ENCODE measurements at places on chromosomes 7 and 10.

- DNase-seq, result no peak
Measured at GRCh38 chr10:102322914-102323313, 72.6 kb upstream of the NFKB2 start.

GRCh38 chr10:93173967-93174845 is 100.5 kb downstream of the CYP26A1 start:
- no peak for DNase-seq

GRCh38 chr7:126635545-126635944 is 617.2 kb downstream of the GRM8 start:
- DNase-seq, result no peak

GRCh38 chr10:109205929-109206585 is 717.3 kb downstream of the XPNPEP1 start:
- DNase-seq, result no peak

- no peak for DNase-seq
Measured at GRCh38 chr7:124758327-124758726, 7.3 kb downstream of the GPR37 start.

DNA sequence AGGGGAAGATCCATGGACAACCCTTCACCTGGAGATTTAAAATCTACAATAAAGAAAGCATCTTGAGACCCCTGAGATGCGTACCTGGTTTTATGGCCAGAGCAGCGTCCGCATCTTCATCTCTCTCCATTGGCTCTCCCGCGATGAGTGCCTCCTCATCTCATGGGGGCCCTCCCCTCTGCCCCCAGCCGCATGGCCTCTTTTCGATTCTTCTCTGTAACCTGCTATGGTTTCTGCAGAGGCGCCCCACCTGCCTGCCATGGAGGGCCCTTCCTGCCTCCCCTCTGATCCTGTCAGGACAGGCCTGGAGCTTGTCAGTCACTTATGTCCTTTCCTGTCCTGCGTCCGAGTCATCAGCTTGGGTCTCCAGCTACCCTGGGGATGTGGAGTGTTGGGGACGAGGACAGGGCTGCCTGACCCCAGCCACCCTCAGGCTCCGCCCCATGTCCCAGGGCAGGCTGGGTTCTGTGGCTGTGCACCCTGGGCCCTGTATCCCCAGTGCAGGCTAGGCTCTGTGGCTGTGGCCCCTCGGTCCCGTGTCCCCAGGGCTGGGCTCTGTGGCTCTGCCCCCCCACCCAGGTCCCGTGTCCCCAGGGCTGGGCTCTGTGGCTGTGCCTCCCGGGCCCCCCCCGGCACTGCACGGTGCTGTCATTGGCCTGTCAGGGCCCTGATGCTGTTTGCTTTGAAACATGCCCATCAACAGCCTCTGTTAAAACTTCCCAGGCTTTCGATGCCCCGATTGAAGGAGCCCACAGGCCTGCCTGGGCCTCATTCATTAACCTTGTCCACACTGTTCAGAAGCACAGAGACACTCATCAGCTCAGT is 99.8 kb downstream of the WDR37 start:
- no peak for DNase-seq

GRCh38 chr7:9498303-9498702 is 1064.9 kb downstream of the NXPH1 start:
- no peak for DNase-seq

- DNase-seq, result no peak
Measured at GRCh38 chr10:86218160-86218559, 148.4 kb downstream of the GRID1 start.

GRCh38 chr10:4162571-4163286 is 377.7 kb upstream of the KLF6 start:
- DNase-seq, result no peak

DNA sequence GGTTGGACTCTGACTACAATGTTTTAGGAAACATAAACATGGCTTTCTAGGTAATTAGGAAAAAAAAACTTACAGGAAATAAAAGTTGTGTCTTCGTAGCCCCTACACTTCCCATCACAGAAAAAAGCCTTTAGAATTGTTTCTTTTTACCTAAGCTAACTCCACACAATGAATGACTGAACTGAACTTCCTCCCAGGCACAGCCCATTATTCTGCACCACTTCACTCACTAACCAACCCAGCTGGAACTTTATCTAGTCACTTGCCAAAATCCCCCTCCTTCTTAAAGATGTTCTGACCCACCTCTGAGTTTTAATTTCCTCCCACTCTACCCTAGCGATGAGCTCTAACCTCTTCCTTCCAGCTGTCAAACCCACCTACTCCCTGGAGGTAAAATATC is 91.7 kb upstream of the MEOX2 start:
- no peak for DNase-seq

DNA sequence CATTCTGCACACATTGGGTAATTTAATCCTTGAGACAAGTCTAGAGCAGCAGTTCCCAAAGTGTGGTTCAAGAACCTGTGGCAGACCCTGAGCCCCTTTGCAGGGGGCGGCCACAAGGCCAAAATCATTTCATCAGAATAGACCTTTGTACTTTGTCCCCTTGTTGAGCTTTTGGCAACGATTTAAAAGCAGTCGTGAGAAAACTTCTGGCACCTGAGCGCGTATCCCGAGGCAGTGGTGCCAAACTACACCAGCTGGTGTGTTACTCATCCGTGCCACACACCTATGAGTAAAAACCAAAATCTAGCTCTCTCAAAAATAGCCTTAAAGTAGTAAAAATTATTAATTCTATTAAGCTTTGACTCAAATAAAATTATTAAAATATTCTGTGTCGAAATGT is 306.8 kb downstream of the SDK1 start:
- no peak for DNase-seq

DNA sequence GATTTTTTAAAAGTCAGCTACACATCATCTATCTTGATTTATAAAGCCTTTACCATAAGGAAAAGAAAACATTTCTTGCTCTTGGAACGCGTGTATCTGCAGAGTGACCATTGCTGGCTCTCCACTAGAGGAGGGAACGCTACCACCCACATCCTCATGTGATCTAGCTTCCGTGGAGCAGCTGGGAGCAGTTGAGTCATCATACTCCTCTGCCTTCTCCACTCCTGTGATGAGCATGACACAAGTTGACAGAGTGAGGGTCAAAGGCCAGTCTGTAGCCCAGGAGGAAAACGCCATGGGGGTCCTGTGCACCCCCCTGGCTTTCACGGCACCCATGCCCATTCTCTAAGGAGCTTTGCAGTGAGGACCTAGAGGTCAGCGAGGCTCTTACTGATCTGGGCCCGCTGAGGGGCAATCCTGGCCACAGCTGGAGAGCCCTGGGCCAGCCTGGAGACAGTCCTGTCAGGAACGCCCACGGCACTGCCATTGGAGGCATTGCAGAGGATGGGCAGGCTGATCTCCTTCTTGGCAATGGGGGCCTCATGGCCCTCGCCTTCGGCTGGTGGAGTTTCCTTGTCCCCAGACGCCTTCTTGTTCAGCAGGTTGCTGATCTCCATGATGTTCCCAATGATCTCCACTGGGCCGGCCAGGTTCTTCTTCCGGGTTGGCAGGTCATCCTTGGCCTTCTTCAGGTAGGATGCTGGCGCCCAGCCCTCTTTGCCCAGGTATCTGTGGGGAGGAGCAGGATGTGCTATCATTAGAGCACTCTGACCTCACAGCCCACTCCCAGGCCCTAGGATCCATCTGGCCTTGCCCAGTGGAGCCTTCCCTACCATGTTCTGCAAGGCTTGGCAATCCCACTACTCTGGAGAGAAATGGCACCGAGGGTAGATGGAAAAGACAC is 119.2 kb downstream of the NEURL1 start:
- DNase-seq, result no peak

DNA sequence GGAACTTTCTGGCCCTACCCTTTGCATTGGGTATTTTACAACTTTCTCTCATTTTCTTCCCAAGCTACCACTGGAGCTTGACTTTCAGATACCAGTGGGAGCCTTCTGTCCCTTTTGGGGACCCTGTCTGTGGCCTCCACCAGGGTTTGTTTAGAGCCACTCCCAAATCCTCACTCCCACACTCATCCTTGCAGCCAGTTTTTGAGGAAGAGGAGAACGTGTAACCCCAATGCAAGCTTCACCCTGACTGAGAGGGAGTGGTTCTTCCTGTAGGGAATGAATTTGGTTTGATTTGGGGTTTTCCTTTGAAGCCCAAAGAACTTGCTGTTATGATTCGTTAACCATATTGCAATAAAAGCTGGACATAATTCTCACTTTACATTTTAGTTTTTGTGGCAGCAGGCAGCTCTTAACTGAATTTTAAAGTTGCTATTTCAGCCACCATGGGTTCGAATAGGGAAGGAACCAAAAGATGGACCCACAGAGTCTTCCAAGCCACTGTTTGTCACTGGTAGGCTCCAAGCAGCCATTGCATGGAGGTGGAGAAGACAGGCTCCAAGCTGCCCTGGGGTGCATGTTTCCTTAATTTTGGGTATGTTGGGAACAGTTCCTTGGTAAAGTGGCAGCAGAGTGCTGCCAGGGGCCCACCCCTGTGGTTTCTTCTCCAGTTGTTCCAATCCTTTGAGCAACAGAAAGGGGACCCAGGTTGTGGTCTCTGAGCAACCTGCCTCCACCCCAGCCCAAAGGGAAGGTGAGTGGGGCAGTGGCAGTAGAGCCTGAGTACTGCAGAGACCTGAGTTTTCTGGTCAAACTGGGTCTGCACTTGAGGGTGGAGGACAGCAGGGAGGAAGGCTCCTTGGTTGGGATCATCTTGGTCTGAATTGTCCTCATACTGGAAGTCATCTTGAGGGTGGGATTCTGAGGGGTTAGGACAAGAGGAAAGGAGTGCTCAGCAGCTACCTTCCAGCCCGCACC is 5.1 kb downstream of the EVX1 start:
- DNase-seq, result no peak

DNA sequence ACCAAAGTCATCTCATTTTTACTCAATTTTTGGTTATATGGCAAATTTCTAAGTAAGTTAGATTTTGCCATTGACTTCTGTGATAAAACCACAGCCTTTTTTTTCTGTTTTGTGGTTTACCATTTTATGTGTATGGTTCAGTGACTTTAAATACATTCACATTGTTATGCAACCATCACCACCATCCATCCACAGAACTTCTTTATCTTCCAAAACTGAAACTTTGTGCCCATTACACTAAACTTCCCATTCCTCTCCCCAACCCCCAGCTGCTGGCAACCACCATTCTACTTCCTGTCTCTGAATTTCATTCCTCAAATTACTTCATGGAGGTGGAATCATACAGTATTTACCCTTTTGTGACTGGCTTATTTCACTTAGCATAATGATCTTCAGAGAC is 280.4 kb upstream of the TCERG1L start:
- no peak for DNase-seq

- no peak for DNase-seq
Measured at GRCh38 chr10:119101366-119102098, 2.4 kb upstream of the DENND10 start.

DNA sequence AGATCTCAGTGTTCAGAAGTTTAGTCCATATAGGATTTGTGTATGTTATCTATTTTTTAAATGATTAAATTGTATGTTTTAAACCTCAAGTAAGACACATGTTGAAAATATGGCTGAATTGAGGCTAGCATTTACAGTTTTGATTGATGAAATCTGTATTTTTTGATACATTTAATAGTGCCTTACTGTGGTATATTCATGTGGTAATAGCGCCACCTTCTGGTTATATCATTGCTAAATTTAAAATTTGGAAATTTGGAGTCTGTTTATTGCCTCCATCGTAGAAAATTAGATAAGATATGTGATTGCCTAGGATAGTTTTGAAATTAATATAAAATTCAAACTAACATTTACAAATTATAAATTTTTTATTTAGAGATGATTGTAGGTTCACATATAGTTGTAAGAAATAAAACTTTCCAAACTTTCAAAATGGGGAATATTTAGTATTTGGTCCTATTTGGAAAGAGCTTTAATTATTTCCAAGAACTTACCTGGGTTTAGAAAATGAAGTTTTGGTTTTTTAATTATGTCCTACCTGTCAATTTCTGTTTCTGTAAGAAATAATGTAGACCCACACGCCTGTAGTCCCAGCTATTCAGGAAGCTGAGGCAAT is 19.1 kb upstream of the ARMS2 start:
- no peak for DNase-seq

GRCh38 chr10:112332022-112332421 is 41.9 kb upstream of the ACSL5 start:
- no peak for DNase-seq

DNA sequence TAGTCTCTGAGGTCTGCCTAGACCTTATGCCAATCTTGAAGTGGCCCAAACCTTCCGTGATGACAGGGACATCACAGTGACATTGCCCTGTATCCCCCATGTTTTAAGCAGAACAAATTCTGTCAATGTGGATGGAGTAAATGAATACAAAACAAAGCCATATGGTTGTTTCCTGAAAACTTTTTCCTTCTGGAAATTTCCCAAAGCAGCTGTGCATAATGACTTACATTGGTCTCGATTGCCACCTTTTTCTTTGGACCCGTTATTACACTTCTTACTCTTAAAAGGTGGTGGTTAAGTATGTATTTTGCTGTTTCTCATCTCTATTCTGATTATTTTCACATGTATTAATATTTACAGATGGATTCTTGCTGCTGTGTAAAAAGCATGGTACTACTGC is 411.2 kb upstream of the KLF6 start:
- no peak for DNase-seq

- no peak for DNase-seq
Measured at GRCh38 chr10:30898964-30899363, 132.7 kb downstream of the ZNF438 start.

- DNase-seq, result no peak
Measured at GRCh38 chr10:111281516-111281915, 204.7 kb downstream of the ADRA2A start.

DNA sequence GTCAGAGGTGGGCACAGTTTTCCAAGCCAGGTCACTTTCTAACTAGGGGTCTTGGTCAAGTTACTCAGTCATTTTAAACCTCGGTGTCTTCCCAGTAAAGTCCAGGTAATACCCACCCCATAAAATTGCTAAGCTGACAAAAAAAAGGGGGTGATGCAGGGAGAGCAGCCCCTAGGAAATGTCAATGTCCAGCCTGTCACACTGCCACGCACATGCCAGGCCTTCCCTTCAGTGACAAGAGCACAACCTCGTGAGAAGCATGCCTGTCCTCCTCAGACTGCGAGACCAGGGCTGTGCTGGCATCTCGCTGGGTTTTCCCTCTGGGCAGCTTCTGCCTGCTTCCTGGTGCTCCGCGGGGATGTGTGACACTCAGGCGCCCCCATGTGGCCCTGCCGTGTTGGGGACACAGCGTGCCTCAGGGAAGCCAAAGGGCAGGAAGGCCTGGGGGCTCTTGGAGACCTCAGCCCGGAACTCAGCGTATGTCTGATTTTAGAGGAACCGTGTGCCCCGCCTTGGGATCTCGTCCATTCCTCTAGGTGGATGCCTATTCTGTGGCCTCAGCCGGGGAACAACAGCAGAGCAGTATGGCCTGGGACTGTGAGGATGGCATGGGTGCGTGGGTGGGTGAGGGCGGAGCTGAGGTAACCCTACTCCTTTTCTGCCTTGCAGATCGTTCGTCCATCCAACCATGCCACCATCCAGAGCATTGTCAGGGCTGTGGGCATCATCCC is 10.2 kb upstream of the GDF2 start:
- DNase-seq, result no peak

DNA sequence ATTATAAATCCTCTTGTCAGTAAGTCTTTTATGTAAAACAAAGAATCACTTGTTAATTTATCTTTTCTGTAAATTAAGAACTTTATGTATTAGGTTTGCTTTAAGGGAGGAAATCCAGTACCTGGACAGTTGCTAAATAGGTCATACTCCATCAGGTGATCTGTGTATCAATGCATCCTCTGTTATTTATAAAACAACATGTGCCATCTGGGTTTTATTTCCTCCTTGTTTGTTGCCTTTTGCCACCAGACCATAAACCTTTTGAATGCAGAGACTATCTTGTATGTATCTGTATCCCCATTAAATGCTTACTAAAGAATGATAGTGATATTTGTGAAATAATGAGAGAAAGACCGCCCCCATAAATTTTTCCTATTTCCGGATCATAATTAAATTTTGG is 70.0 kb downstream of the SLC35B4 start:
- no peak for DNase-seq

Data from right renal cortex interstitium (tissue), 3 donors.